Fibroblast of mammary gland (primary cell): ENCODE measurements at places on chromosomes 3 and 15.

GRCh38 chr3:12303993-12304392, 15.1 kb downstream of the PPARG start:
- no peak for DNase-seq

GRCh38 chr15:80970018-80970657, 19.5 kb downstream of the MESD start:
- DNase-seq: peak; percentile 65

DNA sequence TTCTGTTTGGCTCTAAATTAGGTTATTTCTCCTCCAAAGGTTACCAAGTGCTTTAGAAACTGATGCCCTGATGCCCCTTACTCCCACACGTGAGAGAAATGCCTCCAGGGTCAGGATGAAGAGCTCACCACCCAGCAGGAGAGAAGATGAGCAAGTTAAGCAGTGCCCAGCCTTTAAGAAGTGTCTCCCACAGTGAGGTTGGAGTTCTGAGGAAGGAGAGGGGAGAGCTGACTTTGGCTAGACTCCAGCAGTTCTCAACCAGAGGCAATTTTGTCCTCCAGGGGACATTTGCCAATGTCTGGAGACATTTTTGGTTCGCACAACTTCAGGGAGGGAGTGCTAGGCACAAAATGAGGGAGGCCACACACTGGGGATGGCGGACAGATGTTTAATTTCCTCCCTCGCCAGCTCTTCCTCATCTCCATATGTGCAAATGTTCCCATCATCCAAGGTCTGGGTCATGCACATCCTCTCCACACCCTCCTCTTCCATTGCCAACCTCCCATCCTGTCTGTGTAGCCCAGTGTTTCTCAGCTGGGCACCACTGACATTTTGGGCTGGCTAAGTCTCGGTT, 50.6 kb upstream of the SLC7A14 start:
- DNase-seq: no peak

- no peak for DNase-seq
Observed at GRCh38 chr3:39056151-39056550, 4.3 kb downstream of the WDR48 start.

- no peak for DNase-seq
Observed at GRCh38 chr3:157662171-157662570, 159.0 kb upstream of the VEPH1 start.

GRCh38 chr15:97567411-97567810, 393.1 kb upstream of the ARRDC4 start:
- DNase-seq: no peak

- no peak for DNase-seq
Observed at GRCh38 chr3:14001136-14001535, 121.3 kb upstream of the WNT7A start.

DNA sequence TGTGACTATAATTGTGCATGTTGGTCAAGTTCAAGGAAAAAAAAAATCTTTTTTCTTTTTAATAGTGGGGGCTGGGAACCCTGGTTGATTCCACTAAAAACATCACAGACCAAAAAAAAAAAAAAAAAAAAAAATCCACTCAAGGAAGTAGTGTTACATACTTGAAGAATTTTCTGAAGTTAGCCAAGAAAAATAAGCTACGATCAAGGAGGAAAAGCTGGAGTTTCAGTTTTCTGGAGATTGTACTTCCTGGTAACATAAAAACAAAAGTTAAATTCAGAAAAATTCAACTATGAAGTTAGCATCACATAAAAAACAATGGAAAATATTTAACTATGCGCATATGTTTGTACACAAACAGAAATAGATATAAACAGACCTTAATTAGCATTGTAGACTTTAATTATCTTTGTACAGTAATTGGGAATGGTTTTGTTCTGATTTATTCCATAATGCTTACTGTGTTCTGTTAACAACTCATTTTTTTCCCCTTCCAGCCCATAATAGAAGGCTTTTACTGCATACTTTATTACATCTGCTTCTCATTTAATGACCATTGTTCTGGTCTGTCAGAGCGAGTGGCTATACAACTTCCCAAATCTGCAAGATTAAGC, 194.3 kb downstream of the RORA start:
- peak; percentile 75 for DNase-seq

- DNase-seq: no peak
Observed at GRCh38 chr15:101371081-101371480, 76.0 kb upstream of the SNRPA1 start.

- DNase-seq: no peak
Observed at GRCh38 chr3:125496701-125497100, 23.3 kb downstream of the SNX4 start.

DNA sequence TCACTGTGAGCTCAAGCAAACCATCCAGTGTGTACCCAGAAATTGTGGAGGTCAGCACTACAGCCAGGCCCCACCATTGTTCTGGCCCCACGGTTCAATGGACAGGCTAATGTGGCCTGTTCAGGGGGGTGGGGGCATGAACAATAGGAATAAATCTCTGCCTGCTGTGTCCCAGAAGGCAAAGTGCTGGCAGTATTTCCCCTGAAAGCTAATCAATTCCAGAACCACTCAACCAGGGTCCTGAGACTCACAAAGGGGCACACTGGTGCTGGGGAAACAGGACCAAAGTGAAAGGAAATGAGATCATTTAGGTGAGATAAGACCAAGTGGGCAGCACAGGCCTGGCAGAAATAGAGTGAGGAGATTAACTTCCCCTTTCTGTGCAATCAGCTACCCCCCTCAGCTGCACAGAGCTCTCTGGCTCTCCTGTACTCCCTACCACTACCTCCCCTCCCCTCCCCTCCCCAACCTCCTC, 11.5 kb downstream of the CRYGS start:
- no peak for DNase-seq

DNA sequence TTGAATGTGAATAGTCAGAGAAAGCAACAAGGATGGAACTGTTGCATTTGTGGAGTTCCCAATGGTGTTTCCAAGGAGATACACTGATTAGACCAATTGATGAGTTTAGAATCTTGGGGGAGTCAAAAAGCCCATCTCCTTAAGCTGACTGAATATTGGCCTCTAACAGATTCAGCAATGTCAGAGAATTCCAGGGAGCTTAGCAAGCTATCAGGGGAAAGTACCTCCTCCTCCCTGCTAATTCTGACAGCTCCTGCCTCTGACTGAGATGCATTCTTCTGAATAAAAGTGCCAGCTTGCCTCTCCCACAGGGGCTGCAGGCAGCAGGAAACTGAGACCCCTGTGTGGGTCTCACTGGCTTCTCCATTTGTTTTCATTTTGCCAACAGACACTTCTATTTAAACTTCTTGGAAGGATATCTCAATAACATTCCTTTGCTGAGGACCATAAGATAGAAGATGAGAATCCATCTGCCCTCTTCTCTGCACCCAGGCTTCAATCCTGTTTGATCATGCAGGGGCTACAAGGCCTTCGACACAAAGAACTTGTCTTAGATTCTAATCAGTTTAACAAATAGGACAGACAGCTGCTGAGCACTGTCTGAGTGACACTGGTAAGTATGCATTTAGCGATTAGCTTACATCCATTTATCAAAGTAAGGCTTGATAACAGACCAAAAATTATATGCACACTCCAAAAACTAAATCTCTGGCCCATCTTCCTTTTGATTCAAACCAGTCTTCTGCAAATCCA, 1080.8 kb downstream of the TUSC7 start:
- DNase-seq: peak; percentile 3

GRCh38 chr3:129533406-129533805, 5.0 kb downstream of the RHO start:
- no peak for DNase-seq

DNA sequence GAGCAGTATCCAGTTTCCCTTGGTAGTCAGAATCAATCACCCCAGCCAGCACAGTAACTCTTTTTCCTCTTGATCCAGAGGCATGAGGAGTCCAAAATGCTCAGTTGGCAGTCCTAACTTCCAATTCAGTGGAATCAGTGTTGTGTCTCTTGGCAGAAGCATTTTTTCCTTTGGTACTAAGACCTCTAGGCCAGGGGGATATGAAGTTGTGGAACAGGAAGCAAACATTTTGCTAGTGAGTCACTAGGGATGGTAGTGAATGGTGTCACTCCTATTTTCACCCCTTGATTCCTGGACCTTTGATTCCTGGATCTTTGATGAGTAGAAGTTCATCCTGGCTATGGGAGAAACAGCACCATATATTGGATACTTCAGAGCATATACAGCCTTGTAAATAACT, 70.5 kb upstream of the ALDH1A3 start:
- DNase-seq: peak; percentile 15

DNA sequence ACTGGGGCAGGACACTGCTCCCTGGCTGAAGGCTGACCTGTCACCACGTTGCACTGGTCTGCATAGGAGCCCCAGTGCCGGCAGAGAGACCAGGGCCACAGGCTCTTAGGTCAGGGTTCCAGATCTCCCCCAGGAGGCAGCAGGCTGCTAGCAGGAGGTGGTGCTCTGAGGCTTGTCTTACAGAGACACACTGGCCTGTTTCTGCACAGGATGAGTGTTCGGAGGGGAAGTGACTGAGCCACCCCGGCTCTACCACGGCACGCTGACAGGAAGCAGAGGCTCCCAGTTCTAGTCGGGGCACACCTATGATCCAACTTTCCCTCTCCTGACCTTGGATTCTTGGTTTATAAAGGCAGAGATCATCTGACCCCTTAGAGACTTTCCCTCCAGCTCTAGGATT, 8.6 kb downstream of the FBXL22 start:
- no peak for DNase-seq
